ENCODE measurements at places on chromosomes 3 and 15.
A peak's percentile ranks its signal among the peaks of the same experiment; 100 is the strongest.

DNA sequence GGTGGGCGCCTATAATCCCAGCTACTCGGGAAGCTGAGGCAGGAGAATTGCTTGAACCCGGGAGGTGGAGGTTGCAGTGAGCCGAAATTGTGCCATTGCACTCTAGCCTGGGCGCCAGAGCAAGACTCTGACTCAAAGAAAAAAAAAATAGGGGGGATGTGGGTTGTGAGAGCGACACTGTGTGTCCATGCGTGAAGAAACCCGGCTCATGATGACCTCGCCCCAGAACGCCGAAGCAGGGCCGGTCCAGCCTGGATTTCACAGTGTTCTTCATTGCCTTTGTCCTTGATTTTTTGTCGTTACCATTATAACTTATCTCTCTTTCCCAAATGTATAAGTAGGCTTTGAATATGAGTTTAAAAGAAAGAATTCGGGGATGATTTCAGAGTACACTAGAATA, 128.7 kb downstream of the PGPEP1L start:
- no peak for DNase-seq

DNA sequence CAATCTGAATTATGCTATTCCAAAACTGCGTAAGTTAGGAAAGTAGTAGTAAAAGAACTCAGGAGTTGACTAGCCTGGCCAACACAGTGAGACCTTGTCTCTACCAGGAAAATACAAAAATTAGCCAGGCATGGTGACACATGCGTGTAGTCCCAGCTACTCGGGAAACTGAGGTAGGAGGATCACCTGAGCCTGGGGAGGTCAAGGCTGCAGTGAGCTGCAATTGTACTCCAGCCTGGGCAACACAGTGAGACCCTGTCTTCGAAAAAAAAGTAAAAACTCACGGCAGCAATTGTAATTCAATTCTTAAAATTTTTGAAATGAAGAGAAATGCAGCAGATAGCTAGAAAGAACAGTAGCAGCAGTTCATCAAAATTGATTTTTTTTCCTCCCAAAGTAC, 9.7 kb downstream of the GABPB1 start:
- DNase-seq: no peak

GRCh38 chr15:27769652-27770051, 329.5 kb downstream of the OCA2 start:
- no peak for DNase-seq

DNA sequence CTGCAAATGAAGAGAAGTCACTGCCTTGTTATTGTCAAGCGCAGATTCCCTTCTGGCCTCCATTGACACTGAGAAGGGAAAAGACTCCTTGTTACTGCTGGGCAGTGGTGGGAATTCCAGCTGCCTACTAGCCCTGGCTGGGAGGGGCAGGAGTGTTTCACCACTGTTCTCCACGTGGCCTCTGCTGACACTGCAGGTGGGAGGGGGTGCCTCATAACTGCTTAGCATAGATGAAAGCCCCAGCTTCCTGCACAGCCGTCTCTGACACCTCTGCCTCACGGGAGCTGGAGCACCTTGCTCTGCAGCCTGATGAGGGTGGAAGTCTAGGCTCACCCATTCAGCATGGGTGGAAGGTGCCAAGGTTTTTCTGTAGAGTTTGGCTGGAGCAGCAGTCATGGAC, 52.1 kb downstream of the TM2D3 start:
- no peak for DNase-seq

- no peak for DNase-seq
Measured at GRCh38 chr3:113212844-113213375, 1.6 kb downstream of the BOC start.

DNA sequence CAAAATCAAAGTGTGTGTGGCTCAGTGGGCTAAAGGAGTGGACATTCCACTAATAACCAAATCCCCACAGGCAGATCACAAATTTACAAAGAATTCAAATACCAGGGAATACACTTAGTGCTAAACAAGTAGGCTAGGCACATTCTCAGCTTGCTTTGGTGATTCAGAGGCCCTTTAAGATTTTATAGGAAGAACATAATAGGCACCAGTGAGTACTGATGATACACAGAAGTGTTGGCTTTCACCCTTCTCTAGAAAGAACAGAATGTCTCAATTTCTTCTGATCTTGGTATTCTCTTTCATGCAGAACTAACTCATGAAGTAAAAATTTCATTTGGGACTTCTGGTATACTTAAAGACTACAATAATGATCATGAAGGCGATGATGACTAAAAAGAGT, 55.0 kb downstream of the POLR2M start:
- DNase-seq: no peak

- peak; percentile 50 for DNase-seq
Measured at GRCh38 chr3:169772305-169772896, 795 bp upstream of the MYNN start.

GRCh38 chr3:190840146-190840545, 22.3 kb downstream of the GMNC start:
- no peak for DNase-seq

GRCh38 chr15:29885183-29885582, 62.9 kb upstream of the TJP1 start:
- no peak for DNase-seq

GRCh38 chr3:32405155-32405554, 13.5 kb downstream of the CMTM7 start:
- no peak for DNase-seq

- DNase-seq: no peak
Measured at GRCh38 chr3:57826952-57827723, 71.0 kb downstream of the SLMAP start.

DNA sequence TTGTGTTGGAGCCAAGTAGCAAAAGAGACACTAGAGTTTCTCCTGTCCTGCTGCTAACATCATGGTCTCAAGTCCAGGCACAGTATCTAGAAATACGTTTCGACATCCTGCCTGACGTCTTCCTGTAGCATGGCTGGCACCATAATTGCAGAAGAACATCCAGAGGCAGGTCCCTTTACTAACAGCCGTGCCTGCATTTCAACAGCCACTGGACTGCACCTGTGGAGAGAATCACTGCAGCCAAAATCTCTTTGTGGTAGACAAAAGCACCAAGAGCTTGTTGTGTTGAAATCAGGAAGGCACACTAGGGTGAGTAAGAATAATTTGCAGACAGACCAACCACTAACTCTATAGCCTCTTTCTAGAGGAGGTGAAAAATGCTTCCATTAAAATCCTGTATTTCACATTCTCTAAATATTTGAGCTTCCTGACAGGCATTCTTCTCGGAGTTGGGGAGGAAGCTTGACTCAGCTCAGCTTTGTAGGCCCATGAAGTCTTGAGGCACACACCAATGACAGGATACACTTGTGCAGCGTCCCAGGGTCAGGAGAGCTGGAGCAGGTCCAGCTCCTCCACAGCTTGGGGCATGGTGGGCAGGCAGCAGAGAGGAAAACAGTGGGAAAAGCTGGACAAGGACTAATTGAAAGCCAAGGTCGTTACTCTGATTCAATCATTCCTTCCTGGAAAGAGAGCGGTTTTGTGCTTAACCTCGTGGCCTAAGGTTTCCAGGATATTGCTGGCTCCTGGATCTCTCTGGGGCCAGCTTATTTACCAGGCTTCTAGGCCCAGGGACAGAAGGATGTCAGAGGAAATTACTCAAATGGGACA, 244.9 kb downstream of the FAM43A start:
- no peak for DNase-seq

GRCh38 chr3:64867224-64867623, 179.4 kb upstream of the ADAMTS9 start:
- no peak for DNase-seq

- no peak for DNase-seq
Measured at GRCh38 chr3:186142393-186142932, 33.6 kb upstream of the ETV5 start.
